ENCODE measurements at places on chromosomes 11 and 22.

DNA sequence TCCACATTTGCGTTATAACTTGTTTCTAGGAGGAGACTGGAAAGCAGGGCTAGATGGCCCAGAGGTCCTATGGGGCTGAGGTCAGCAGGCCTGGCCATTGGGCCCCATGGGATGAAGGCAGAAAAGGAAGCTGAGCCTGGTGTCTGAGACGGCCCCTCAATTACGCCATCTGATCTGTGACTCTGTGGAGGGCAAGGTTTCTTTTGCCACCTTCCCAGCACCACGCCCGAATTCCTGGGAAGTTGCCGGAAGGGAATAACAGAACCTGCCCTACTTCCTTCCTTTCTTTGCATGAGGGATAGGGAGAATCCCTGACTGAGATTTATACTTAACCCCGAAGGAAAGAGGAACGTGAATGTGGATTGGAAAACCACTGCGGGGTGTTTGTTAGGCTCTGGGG is 118.1 kb downstream of the MPPED1 start:
- no peak for DNase-seq

GRCh38 chr22:36197065-36197440 is 4.6 kb downstream of the APOL4 start:
- DNase-seq, result no peak

GRCh38 chr11:134008634-134009071 is 51.9 kb upstream of the IGSF9B start:
- no peak for DNase-seq

GRCh38 chr11:94185416-94186084 is 56.9 kb downstream of the PANX1 start:
- DNase-seq, result no peak

DNA sequence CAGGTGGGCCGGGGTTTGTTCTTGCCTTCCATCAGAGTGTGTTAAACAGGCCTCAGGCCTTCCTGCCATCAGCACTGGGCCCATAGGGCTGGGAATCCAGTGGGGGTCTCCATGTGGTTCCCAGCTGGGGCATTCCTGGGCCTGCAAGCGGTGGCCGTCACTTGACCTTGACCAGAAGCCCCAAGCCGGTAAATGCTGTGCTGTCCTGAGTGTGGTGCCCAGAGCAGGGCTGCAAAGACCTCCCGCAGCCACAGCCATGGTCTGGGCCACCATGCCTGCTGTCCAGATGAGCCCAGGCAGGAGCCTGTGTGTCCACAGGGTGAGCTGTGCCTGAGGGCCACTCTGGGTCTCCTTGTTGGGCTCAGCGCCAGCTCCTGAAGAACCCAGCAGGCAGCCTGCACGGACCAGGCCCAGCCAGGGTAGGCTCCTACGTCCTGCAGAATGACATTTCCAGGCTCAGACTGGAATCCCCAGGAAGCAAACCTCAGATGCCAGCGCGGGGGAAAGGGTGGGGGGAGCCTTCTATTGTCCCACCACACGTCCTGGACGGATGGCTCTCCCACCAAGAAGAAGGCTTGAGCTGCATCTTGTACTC is 117.3 kb downstream of the KCNQ1OT1 start:
- DNase-seq, result no peak

DNA sequence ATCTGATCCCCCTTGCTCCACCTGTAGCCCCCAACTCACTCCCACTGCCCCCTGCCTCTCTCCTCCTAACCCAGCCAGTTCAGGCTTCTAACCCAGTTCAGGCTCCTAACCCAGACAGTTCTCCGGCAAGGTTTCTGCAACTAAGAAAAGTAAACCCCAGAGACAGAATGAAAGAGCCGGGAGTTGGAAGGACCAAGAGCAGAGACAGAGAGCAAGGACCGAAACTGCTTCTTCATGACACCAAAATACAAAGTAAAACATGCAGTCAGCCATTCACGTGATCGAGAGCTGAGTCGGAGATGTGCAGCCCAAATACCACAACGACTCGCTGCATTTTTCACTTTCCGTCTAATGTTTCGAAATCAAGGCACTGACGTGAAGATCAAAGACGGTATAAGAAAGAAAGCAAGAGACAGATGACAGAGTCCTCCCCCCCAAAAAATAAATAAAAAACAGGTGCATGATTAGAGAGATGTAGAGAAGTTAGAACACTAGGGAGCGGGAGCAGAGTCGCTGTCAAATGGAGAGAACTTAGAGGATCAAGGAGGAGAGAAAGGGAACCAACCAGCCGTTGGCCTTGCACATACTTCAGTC is 884 bp downstream of the IL10RA start:
- DNase-seq, result peak; percentile 83

DNA sequence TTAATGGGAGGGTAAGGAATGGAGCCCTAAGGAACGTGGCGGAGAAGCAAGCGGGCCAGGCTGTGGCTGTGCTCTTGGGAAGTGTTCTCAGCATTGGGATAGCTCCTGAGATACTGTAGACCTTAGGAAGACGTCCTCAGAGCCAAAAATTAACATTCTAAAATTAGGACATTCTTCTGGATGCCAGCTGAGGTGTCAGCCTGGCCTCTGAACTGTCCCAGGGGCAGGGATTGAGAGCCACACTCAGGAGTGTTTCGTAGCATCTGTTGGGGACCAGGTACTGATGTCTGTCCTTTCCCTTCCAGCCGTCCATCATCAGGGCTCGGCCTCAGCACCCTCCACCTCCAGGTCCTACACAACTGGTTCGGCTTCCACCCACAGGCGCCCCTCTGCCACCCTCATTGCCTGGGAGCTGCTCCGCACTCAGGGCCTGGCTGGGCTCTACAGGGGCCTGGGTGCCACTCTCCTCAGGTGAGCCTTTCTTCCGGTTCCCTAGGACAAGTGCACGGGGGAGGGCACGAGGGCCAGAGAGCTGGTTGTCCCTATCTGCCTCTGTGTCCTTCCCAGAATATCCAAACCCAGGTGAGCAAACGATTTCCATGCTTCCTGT is 23.6 kb downstream of the SLC25A18 start:
- no peak for DNase-seq

- DNase-seq, result no peak
Observed at GRCh38 chr11:14894657-14895598, 2.9 kb upstream of the CYP2R1 start.

- no peak for DNase-seq
Observed at GRCh38 chr11:126080161-126080941, 17.7 kb upstream of the CDON start.

DNA sequence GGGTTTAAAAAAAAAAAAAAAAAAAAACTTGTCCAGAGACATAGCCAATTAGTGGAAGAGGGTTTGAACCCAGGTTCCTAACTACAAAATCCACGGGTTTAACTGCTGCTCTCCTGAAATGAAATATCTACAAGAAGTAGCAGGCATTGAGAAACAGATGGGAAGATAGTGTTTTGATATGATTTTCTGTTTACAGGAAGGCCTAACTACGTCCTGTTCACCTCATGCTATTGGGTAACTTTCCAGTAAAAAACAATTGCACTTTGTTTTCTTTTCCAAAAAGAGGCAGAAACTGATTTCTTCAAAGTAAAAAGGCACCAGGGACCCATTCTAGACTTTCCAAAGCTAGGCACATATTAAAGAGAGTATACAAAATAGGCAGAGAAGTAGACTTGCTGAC is 5.9 kb upstream of the C11orf91 start:
- DNase-seq, result no peak
